ENCODE measurements at places on chromosomes 3 and 15.

DNA sequence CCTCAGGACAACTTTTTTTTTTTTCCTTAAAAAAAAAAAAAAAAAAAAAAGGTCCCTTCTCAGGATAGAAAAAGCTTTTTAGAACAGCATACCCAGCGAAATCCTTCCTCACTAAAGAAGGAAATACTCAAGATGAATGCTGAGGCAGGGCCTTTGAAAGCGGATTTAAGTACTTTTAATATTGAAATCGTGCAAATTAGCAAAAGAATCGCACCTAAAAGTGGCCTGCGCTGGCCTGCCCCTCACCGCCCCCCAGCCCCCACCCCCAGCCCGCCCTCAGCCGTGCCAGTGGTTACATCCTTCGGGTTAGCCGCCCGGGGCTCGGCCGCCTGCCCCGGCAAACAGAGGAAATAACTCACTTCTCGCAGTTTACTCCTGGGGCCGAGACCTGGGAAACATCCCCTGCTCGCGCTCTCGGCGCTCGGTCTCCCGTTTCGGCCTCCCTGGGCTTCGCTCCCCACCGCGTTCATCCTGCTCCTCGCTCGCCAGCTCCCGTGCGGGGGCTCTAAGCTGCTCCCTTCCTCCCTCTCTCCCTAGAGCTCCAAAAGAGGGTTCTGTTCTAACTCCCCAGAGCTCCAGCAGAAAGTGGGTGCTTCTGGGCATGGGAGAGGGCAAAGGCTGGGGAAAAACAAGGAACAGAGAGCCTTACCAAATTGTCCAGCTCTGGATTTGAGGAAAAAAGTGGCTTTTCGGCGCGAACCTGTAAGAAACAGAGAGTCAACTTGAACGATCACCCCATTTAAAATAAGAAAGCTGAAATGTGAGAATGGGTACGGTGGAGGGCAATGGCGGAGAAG is 5.2 kb downstream of the MEIS2 start:
- peak; percentile 42 for DNase-seq

- DNase-seq: peak; percentile 63
Observed at GRCh38 chr3:52216585-52217408, 8.6 kb downstream of the TLR9 start.

DNA sequence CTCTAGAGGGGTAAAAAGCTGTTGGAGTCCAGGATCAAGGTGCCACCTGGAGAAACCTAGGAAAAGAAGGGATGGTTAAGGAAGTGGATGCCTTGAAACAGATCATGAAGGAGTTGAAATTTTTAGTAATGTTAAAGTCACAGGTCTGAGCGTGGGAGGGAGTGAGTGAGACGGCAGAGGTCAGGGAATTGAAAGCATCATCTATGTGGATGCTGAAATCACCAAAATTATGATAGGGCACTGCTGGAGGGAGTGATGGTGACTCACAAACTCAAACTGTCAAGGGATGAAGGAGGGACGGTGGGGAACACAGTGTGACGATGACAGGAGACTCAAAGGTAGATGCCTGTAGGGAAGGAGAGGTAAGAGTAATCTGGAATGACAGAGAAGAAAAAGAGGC is 205.7 kb downstream of the OSBPL10 start:
- no peak for DNase-seq

- DNase-seq: no peak
Observed at GRCh38 chr15:89630260-89630659, 25.0 kb downstream of the KIF7 start.

GRCh38 chr3:106482451-106482850 is 613.6 kb upstream of the CBLB start:
- peak; percentile 63 for DNase-seq

- DNase-seq: no peak
Observed at GRCh38 chr3:10889206-10889960, 73.4 kb downstream of the SLC6A11 start.

DNA sequence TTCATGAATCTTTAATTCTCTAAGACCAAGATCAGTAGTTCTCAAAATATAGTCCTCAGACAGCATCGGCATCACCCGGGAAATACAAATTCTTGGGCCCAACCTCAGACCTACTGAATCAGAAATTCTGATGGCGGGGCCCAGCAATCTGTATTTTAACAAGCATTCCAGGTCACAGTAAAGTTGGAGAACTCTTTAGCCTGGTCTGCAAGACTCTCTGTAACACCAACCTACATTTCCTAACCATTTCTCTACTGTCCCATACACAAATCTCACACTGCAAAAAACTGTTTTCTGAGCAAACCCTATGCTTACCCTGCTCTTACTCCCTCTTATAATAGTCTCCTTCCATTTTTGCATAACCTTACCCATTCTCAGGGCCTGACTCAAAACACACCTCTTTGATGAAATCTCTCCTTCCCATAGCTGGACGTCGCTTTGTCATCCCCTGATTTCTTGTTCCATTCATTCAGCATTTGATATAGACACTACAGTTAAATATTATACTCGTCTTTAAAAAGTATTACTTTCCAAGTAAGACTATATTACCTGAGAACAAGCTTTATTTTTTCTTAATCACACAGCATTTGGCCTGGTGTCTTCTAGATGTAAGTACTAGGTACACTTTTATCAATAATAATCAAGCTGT is 83.3 kb upstream of the MYO5C start:
- no peak for DNase-seq

GRCh38 chr15:74197176-74197965 is 5.2 kb downstream of the STRA6 start:
- no peak for DNase-seq

- peak; percentile 6 for DNase-seq
Observed at GRCh38 chr3:145798696-145799537, 362.1 kb downstream of the PLOD2 start.

DNA sequence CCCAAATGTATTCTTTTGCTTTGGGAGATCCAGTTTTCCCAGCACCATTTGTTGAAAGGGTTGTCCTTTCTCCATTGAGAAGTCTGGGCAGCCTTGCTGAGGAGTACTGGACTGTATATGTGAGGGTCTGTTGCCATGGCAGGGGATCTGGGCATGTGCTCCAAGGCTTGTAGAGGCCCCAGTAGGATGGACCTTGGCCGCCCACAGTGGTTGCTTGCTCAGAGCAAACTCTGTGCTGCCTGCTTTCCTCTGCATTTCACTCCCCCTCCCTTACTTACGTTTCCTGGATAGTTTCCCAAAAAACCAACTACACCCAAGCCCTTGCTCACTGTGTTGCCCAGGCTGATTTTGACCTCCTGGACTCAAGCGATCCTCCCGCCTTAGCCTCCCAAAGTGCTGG is 97.2 kb upstream of the PRR23E start:
- DNase-seq: no peak

DNA sequence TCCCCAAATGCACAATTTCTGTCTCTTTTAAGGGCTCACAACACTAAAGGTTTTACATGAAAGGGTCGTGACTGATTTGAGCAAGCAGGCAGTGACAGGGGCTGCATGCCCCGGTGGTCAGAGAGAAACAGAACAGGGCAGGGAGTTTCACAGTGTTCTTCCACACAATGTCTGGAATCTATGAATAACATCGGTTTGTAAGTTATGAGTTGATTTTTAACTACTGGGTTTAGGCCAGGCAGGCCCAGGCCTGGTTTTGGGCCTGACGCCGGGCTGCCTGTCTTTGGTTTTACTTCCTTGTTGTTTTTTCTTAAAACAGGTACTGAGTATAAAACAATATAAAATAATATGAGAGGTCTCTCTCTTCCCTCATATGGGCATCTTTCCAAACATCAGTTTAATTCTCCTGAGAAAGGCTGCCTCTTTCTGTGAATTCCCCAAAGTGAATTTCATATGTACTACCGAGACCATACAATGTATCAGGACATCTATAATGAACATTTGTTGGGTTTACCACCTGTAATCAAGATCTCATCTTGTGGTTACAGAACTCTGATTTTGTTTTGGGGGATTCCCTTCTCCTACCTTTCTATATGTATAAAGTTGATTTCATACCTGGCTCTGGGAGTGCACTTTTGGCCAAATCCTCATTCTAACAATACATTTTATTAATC is 74.4 kb downstream of the CD200 start:
- no peak for DNase-seq

GRCh38 chr15:42604894-42605744 is 29.7 kb downstream of the STARD9 start:
- peak; percentile 49 for DNase-seq

DNA sequence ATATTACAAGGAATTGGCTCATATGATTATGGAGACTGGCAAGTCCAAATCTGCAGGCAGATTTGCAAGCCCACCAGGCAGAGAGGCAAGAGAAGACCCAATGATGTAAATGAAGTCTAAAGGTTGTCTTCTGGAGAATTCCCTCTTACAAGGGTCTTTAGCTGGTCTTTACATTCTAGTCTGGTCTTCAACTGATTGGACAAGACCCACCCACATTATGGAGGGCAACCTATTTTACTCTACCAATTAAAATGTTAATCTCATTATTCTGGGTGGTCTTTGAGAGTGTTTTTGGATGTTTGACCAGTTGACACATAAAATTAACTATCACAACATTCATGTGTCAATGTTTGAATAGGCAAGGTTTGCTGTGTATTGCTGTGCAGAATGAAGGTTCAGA is 28.0 kb upstream of the ATP11B start:
- DNase-seq: no peak

DNA sequence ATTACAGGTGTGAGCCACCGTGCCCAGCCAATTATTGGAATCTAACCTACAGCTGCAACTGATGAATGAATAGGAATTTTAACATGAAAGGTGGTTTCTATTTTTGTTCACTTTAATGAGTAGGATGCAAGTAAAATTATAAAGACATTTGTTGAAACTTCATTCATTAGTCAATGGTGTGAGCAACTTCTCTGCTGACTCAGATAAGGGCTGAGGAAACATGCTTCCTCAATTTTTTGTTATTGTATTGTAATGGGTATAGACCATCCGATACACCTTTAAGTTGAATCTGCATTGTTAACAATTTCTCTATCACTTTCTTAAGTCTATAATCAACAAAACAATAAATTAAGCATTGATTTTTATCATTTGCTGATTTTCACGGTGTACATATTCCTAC is 127.8 kb downstream of the STAG1 start:
- no peak for DNase-seq

GRCh38 chr3:197368330-197368729 is 69.9 kb upstream of the DLG1 start:
- DNase-seq: no peak

GRCh38 chr3:100496711-100497261 is 4.4 kb downstream of the TMEM45A start:
- no peak for DNase-seq

DNA sequence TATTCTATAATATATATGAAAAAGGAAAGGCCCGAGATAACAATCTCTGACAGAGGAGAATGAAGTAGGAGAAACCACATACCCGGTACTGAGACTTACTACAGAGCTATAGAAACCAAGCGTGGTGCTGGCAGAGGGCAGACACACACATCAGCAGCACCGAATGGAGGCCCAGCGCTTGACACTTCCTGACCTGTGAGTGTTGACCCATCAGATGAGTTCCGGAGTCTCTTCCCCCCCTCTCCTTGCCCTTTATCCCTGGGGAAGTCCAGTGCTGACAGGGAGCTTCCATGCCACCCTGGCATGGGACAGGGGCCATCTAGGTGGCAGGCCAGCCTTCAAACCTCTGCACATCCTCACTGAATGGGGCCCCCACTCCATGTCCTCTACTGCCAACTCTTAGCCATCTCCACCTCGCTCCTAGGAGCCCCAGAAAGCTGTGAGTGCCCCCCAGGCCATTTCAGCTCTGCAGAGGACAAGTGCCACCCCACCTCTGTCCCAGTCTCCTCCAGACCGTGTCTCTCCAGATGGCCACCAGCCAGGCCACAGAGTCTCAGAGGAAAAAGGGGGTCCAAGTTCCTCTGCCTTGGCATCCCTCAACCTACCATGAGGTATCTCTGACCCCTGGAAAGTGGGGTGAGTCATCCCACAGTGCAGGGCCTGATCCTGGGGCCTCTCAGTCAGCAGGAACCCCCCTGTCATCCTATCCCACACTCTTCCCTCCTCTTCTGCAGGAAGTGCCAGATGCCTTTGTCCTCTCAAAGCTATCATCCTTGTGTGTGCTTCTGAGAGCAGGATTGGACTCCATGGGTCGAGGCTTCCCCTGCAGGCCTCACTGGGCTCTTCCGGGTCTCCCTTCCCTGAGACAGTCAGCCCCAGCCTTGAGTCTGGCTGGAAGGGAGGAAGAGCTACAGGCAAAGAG is 116.5 kb upstream of the ALDH1A3 start:
- DNase-seq: peak; percentile 44

GRCh38 chr3:11077466-11077865 is 76.8 kb upstream of the HRH1 start:
- DNase-seq: no peak

GRCh38 chr3:147373301-147373700 is 33.0 kb downstream of the ZIC4 start:
- no peak for DNase-seq

GRCh38 chr3:186319945-186320344 is 42.1 kb downstream of the DGKG start:
- DNase-seq: no peak
